ENCODE measurements at places on chromosomes 12 and 14. TPM values are rescaled to one million over a fixed set of nuclear protein-coding genes. Genes with fewer than 3 reads are reported as not detected.

The OAS2 gene
- 0.26 TPM for total RNA-seq

The SLC10A1 gene
- total RNA-seq: not detected

The SYNE3 gene
- total RNA-seq: 11.5 TPM

DNA sequence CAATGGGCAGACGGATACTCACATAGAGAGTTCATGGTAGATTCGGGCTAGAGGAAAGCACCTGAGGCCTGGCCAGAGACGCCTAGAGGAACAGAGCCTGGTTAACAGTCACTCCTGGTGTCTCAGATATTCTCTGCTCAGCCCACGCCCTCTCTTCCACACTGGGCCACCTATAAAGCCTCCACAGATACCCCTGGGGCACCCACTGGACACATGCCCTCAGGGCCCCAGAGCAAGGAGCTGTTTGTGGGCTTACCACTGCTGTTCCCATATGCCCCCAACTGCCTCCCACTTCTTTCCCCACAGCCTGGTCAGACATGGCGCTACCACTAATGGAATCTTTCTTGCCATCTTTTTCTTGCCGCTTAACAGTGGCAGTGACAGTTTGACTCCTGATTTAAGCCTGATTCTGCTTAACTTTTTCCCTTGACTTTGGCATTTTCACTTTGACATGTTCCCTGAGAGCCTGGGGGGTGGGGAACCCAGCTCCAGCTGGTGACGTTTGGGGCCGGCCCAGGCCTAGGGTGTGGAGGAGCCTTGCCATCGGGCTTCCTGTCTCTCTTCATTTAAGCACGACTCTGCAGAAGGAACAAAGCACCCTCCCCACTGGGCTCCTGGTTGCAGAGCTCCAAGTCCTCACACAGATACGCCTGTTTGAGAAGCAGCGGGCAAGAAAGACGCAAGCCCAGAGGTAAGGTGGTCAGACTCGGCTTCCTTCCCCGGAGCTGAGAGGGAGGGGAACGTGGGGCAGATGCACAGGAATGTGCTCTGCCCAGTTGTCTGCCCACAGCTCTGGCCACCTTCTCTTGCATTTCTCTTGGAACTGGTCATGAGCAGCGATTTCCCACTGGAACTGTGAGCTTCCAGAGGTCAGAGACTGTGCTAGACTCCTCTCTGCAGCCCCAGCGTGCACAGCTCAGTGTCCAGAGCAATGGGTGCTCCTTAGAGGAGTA is at the start of gene CD4:
Gene CD4, plus strand, starts transcription at position 557 of the 953 bp plus-strand sequence. CDS start 10,611 bp downstream, outside the sequence.
- H3K27me3 ChIP-seq: 0 out of 2 replicates have a peak, but pooled peaks cover 4% of the 10 kb centered on the region
- peaks cover 4% of the 10 kb centered on the region for H3K4me1 ChIP-seq
- no peaks in the 10 kb centered on the region for H3K36me3 ChIP-seq

GRCh38 chr12:105279460-105280056 is 43.6 kb upstream of the APPL2 start:
- DNase-seq: no peak
- H3K27me3 ChIP-seq: no peaks in the 10 kb centered on the region
- H3K36me3 ChIP-seq: no peaks in the 10 kb centered on the region
- peaks cover 10% of the 10 kb centered on the region for H3K4me1 ChIP-seq

DNA sequence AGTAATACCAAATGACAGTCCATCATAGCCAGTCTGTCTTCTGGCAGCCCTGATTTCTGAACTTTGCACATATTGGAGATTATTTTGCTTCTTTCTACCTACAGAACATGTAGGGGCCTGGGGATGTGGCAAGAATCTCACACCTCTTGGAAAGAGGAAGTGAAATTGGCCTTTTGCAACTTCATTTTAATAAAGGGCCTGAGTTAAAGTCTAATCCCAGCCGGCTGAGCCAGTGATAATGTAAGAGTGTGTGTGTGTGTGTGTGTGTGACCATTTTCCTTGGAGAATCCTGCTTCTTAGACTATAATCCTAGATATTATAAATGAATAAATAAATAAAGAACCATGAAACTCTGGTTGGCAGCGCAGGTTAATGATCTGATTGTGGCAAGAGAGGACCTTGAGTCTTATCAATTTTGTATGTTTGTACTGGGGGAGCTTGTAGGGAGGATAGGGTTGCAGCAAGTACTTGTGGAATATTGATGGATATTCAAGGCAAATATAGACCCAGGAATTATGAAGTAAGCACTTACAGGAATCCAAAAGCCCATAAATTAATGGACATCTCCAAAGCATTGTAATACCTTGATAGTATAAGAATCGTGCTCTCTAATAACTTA is 233.2 kb upstream of the AMIGO2 start:
- no peak overlapping the region for H3K4me3 ChIP-seq
- H3K27me3 ChIP-seq: no peaks in the 10 kb centered on the region
- DNase-seq: no peak
- H3K4me1 ChIP-seq: no peaks in the 10 kb centered on the region
- no peak overlapping the region for H3K27ac ChIP-seq

DNA sequence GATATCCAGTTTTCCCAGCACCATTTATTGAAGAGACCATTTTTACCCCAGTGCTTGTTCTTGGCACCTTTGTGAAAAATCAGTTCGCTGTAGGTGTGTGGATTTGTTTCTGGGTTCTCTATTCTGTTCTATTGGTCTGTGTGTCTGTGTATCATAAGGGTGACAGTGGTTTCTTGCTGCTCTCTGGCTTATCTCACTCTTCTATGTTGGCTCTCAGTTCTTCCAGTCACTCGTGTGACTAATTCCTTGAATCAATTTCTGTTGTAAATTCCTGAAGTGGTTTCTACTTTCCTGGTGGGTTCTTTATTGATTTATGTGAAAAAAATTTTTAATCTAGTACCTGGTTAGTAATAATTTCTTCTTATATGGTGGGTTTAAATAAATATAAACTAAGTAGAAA is 58.3 kb downstream of the OTOGL start:
- no peak overlapping the region for H3K27ac ChIP-seq
- no peak overlapping the region for H3K4me3 ChIP-seq
- no peak for DNase-seq

- no peak for DNase-seq
- H3K36me3 ChIP-seq: peaks cover 75% of the 10 kb centered on the region
- no peak overlapping the region for H3K4me3 ChIP-seq
Measured at GRCh38 chr12:9856151-9856550, 13.0 kb downstream of the CLEC2B start.

DNA sequence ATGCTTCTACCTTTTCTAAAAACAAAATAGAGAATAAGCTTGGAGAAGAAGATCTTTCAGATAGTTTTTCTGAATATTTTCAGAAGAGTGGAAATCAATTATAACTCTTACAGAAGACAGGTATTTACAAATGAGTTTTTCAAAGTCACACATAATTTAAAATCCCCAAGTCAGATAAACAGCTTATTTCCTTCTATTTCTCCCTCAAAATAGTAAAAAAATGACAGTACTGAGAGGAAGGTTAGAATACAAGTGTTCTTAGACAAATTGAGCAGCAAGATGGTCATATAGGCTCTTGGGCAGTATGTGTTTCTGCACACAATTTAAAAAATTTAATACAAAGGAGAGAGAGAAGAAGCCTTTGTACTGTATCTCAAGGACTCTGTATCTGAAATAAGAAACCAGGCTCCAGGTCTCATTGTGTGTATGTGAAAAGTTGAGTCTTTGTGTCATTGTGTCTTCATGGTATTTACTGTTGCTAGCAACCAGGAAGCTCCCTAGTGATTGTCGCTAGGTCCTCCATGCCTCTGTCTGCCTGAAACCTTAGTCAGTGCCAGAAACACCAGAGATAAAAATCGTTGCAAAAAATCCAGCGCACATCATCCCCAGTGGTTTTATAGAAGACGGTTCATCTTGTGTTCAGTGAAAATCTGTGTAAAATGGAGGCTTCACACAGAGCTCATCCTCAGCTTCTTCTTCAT is 12.9 kb upstream of the TUBA1A start:
- peaks cover 27% of the 10 kb centered on the region for H3K4me1 ChIP-seq
- H3K27ac ChIP-seq: peak overlapping the region; percentile 62
- DNase-seq: no peak
- H3K36me3 ChIP-seq: no peaks in the 10 kb centered on the region
- no peaks in the 10 kb centered on the region for H3K27me3 ChIP-seq
- H3K4me3 ChIP-seq: no peak overlapping the region

Measured in SJSA1 (cell line).